Adipose tissue (tissue), 3 donors: ENCODE measurements at places on chromosomes 7 and 10. TPM values are rescaled to one million over a fixed set of nuclear protein-coding genes. Genes with fewer than 3 reads are reported as not detected.

The PURB gene
- polyA plus RNA-seq, result 9.0 TPM

The CYP2W1 gene
- not detected for polyA plus RNA-seq

The SH2B2 gene
- polyA plus RNA-seq, result 2.4 TPM

The AGAP3 gene
- 67.0 TPM for polyA plus RNA-seq

The ASZ1 gene
- polyA plus RNA-seq, result not detected

The LRRC61 gene
- polyA plus RNA-seq, result 1.3 TPM

The DYNC1I1 gene
- polyA plus RNA-seq, result 4.8 TPM

The HILPDA gene
- 136 TPM for polyA plus RNA-seq

The CPA4 gene
- 5.9 TPM for polyA plus RNA-seq

The IFIT1B gene
- not detected for polyA plus RNA-seq

The EGFR gene
- 12.6 TPM for polyA plus RNA-seq

The GOLGA7B gene
- 2.7 TPM for polyA plus RNA-seq

The HECW1 gene
- 0.12 TPM for polyA plus RNA-seq

The ANKRD30A gene
- polyA plus RNA-seq, result 0.27 TPM

The PRKAR1B gene
- polyA plus RNA-seq, result 10.1 TPM

The ADAP1 gene
- polyA plus RNA-seq, result 9.8 TPM

The NAT16 gene
- not detected for polyA plus RNA-seq

The MPP7 gene
- polyA plus RNA-seq, result 3.4 TPM

The TBATA gene
- polyA plus RNA-seq, result not detected

The CPN1 gene
- not detected for polyA plus RNA-seq

The SORCS3 gene
- polyA plus RNA-seq, result not detected

The NKX2-3 gene
- 0.90 TPM for polyA plus RNA-seq

The BLNK gene
- polyA plus RNA-seq, result 1.0 TPM

The WEE2 gene
- not detected for polyA plus RNA-seq

The GPR37 gene
- polyA plus RNA-seq, result not detected

The TRIM50 gene
- polyA plus RNA-seq, result 13.8 TPM

The DNAJB6 gene
- polyA plus RNA-seq, result 32.2 TPM

The NRG3 gene
- 0.34 TPM for polyA plus RNA-seq

The MRLN gene
- polyA plus RNA-seq, result not detected

The MLXIPL gene
- 258 TPM for polyA plus RNA-seq

The BMPER gene
- polyA plus RNA-seq, result 4.8 TPM
